ENCODE measurements at places on chromosomes 12 and 14.

DNA sequence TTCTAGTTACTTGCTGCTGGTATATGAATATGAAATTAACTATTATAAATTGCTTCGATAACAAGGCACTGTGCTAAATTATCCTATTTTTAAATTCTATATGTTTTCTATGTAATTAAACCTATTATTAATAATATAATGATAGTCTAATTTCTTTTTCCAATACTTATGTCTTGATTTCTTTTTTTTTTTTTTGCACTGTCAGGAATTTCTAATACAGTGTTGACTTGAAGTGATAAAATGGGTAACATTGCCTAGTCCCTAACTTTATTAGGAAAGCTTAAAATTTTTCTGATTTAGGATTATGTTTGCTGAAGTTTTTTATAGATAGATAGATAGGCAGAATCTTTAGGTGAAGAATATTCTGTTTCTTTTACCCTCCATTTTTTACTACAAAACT lies 13.6 kb upstream of the DHRS7 start:
- DNase-seq = no peak

- no peak for DNase-seq
Observed at GRCh38 chr12:96766232-96766631, 140.8 kb upstream of the NEDD1 start.

- DNase-seq = no peak
Observed at GRCh38 chr12:9075138-9075535, 40.6 kb downstream of the A2M start.

- DNase-seq = no peak
Observed at GRCh38 chr12:12718381-12718759, 1.2 kb downstream of the CDKN1B start.

DNA sequence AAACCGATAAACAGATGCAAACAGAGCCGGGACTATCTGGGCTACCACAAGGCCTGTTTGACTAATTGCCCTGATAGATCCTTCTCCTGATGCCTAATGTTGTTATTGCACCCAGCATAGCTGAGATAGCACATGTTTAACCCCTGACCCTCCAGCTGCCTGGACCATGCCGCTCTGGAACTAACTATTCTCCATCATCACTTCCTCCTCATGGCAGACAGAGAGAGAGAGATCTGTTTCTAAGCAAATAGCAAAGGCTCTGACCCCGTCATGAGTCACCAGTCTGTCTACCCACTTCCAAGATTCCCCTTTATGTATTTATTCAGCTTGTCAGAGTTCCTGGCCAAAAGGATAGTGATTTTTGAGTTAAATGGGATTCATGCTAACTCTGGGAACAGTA lies 58.2 kb upstream of the FLRT2 start:
- no peak for DNase-seq

DNA sequence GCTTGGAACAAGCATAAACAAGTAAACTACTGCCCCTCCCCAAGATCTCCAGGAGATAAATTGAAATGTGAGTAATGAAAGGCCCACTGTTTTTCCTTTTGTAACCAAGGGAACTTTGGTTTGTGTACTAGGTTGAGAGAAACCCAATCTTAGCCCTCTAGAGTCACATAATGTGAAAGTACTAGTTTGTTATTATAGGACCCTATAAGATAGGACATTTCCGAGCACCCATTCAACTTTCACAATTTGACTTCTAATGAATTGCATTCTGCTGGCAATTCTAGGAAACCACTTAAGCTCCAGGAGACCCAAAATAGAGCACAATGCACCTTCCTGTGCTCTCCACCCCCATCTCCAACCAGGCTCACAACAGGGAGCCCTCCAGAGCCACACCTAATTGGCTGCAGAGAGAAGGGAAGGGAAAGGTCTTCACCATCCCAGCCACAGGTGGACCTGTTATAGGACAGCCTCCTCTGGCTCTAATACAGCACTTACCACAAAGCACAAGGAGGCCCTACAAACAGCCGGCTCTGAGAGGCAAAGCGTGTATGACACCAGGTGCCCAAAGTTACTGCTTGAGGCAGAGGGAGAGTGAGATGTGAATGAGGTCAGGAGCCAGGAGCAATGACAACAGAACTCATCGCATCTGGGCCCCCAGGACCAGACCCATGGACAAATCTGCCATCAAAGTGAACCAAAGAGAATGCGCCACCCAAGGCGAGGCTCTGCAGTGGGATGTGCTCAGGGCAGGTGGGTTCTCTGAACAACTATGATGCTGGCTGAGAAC lies 163.3 kb upstream of the NTF3 start:
- no peak for DNase-seq

DNA sequence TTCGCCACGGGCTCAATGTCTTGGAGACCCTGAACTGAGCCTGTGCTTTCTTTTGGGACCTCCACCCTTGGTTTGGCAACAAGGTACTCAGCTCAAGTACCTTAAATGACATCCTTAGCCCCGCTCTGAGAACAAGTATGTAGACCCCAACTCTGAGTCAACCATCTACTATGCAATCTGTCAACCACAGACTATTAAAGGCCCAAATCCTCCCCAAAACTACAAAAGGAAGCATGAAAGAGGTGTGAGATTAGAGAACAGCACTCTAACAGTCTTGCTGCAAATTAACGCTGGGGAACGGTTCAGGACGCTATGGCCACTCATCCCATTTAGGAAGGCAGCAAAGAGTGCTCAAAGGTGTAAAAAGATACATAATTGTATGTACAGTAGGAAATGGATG lies 52.1 kb downstream of the CCDC88C start:
- no peak for DNase-seq

- no peak for DNase-seq
Observed at GRCh38 chr12:51827925-51828818, 20.3 kb downstream of the FIGNL2 start.

GRCh38 chr12:53298164-53298563 lies 1.3 kb upstream of the MYG1 start:
- DNase-seq = no peak

DNA sequence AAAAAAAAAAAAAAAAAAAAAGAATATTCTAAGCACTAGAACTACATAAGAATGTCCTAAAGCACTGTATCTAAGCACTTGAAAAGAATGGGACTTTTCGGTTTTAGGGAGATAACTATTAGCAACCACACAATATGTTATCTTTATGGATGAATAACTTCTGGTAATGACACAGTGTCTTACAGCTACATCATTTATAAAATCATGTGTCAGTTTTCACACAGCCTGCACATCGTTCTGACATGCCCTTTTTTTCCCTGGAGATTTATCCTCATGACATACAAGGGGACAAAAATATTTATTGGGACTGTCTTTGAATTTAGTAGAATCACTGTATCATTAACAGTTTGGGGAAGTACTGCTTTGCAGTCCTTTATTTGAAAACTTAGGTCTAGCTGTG lies 17.3 kb downstream of the TMEM19 start:
- no peak for DNase-seq

DNA sequence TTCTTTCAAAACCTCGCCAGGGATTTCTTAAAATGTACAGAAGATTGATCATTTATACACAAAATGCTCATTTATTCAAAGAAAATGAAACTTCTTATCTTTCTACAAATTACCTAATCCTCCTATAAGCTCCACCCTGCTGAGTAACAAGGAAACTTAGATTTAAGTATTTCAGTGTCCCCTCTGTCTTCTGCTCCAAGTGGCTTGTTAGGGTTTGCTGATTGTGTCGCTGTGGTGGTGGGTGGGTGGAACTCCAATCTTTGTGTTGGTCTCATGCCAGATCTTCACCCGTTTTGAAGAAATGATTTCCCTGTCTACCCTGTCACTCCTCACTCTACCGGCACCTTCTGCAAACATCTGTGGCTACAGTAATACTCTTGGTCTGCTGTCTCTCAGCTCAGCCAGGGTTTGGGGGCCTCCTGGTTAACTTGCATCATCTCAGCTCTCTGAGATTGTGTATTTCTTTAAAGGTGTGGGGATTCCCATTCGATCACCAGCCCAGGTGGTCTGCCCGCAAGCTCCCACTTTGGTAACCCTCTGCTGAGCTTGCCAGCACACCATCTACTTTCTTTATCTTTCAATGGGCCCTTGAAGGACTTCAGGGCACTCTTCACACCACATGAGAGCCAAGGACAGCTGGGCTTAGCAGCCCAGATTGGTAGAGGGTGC lies 73.8 kb downstream of the DRAM1 start:
- no peak for DNase-seq

- no peak for DNase-seq
Observed at GRCh38 chr12:106657488-106657887, 74.7 kb downstream of the RFX4 start.

DNA sequence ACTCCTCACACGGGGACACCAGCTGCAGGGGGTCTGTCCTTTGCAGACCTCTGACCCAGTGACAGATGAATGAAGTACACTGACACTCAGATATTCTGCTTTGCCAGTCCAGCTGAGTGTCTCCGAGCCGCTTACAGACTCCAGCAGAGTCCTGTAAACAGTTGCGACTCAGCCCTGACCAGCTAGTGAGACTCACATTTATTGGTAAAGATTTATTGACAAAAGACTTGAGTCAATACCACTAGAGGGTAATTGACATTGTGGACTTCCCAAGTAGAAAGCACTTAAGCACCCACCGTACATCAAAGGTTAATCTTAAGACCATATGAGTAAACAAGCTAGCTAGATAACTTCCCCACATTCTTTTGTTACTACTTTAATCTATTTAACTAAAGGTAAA lies 9.8 kb upstream of the FKBP4 start:
- no peak for DNase-seq

- no peak for DNase-seq
Observed at GRCh38 chr12:28800129-28800528, 348.9 kb upstream of the FAR2 start.

DNA sequence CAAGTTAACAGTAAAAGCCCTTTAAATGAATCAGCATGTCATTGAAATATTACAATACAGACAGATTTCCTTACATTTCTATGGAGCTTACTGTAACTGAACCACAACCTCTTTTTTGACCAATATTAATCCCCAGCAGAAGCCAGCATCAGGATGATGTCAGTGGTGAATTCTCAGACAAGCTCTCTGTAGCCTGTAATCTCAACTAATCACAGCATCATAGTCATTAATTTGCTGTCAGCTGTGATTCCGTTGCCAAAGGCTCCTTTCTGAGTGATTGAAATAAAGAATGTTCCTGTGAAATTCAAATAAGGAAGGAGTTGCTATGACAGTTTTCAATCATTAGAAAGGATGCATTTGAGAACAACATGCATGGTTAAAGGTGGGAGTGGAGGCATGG lies 323.1 kb downstream of the PDZRN4 start:
- DNase-seq = no peak

GRCh38 chr12:57793920-57794319 lies 11.3 kb downstream of the TSFM start:
- DNase-seq = no peak

DNA sequence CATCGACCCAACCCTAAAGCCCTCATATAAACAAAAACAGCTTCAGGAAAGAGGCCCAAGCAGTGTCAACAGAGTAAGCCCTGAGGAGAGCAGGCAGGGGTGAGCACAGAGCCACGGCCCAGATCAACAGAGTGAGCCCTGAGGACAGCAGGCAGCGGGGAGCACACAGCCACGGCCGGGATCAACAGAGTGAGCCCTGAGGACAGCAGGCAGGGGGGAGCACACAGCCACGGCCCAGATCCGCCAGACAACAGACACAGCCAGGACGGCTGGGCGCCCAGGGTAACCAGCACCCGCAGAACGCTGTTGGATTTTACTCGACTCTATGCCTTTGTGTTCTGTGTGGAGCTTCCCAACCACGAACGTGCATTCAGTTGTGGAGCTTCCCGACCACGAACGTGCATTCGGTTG lies 15.0 kb downstream of the CCDC85C start:
- DNase-seq = no peak

DNA sequence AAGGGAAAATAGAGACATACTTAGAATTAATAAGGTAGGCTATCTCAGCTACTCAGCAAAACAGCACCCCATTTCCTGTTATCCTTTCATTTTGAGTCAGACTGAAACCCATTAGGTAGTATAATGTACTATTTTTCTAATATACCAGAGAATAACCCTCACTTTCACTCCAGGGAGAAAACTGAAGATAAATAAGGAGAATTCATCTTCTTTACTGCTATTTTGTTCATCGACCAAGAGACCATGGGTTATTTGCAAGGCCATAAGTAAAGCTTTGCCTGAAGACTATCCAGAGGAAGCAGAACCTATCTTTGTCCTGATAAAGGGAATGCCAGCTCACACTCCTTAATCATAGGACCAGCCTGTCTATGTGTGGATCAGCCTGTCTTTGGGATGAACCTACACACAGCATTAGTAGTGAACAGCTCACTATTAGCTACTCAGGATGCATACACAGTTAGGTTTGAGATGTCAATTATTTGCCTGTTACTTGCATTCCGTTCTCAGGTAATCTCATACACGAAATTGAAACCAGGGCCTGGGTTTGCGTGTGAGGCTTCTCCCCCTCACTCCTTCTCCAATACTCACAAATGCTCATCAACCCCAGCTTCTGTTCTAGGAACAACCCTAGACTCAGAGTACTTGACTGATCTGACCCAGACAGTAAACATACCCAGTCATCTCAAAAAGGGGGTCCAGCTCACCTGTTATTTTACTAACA lies 124.4 kb downstream of the DAD1 start:
- no peak for DNase-seq

DNA sequence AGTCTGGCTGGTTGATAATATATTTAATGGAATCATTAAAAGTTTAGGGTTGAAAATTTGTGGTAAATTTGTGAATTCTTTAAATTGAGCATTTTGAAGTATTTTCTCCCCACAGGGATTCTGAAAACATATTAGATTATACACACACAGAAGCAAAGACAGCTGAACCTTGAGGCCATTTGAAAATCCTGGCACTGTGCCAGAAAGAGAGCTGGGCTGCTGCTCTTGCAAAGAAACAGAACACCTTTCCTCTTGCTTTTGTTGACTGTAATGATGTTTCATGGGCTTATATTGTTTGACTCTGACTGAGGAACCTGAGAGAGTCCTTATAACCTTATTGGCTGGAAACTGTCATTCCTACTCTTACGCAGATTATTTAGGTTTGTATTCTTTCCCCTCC lies 4.8 kb downstream of the RNF34 start:
- DNase-seq = no peak

DNA sequence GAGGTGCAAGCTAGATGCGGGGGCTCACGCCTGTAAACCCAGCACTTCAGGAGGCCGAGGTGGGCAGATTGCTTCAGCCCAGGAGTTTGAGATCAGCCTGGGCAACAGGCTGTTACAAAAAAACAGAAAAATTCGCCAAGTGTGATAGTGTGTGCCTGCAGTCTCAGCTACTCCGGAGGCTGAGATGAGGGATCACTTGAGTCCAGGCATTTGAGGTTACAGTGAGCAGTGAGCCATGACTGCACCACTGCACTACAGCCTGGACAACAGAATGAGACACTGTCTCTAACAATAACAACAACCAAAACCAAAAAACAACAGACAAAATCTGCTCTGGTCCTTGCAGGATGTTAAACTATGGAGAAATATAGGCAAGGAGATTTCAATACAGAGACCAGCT lies 13.9 kb downstream of the BTBD7 start:
- DNase-seq = no peak

GRCh38 chr12:110344657-110345056 lies 58.9 kb downstream of the ANAPC7 start:
- no peak for DNase-seq

GRCh38 chr14:95346820-95347219 lies 27.1 kb upstream of the CLMN start:
- DNase-seq = no peak

GRCh38 chr12:3161861-3162260 lies 84.7 kb downstream of the TSPAN9 start:
- no peak for DNase-seq

All from stimulated activated CD8-positive, alpha-beta memory T cell treated with anti-CD3 and anti-CD28 coated beads, Interleukin-15, amount 100 ng/mL, for 24 hours (primary cell).